ENCODE measurements at places on chromosomes 2 and 18.

- no peak for DNase-seq
Observed at GRCh38 chr2:31380243-31380642, 34.3 kb downstream of the XDH start.

DNA sequence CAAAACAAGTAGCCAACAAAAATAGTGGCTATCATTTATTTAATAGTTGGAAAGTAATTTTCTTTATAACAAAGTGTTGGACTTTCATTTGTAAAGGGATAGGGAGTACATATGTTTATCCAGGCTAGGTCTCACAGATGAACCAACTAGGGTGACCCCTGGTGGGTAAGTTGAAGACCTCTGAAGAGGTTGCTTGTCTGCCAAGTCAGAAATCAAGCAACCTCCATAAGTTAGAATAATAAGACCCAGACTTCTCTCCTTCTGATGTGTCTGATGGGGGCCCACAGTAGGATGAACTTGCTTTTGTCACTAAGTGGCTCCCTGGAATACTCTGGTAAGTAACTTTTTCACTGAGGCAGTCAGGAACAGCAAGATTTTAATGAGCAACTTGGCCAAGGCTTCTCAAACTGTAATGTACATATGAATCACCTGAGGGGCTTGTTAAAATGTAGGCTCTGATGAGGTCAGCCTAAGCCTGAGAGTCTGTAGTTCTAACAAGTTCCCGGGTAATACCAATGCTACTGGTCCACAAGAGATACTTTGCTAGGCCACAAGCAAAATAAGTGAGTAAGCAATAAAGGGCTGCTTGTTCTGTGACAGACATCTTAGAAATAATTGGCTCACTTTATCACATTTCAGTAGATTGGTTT is 319.6 kb downstream of the PIK3C3 start:
- no peak for DNase-seq

DNA sequence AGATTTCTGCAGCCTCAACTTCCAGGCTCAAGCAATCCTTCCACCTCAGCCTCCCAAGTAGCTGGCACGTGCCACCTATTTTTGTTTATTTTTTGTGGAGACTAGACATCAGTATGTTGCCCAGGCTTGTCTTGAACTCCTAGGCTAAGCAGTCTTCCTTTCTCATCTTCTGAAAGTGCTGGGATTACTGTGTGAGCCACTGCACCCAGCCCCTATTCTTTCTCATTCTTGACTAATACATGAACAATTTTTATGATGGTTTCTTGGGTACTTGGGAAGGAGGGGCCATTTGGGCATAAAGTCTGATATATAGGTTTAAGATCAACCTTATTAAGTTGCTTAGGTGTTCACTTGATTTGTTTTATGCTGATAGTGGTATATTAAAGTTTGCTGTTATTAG is 26.2 kb downstream of the EPC2 start:
- no peak for DNase-seq

- no peak for DNase-seq
Observed at GRCh38 chr2:80591233-80591632, 286.7 kb upstream of the LRRTM1 start.

- DNase-seq, result no peak
Observed at GRCh38 chr2:201797175-201797840, 9.0 kb upstream of the CDK15 start.

- DNase-seq, result no peak
Observed at GRCh38 chr2:127660291-127660578, 14.3 kb downstream of the GPR17 start.

DNA sequence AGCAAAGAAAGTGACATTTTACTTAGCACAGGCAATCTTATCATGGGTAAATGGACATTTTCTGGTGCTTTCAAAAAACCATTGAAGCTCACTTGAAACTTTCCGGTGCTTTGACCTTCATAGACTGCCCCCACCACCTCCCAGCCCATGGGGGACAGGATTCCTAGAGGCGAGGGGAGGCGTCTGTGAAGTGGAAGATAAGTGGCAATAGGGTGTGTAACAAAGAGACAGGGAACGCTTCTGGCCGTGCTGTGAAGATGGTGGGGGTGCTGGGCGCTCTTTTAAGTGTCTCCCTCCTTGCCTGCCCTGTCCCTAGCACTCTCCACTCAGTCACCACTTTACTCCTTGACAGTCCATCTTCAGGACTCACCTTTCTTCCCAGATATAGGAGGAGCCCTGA is 23.4 kb upstream of the GMPPA start:
- no peak for DNase-seq

- DNase-seq, result no peak
Observed at GRCh38 chr2:9017411-9017810, 13.9 kb upstream of the MBOAT2 start.

DNA sequence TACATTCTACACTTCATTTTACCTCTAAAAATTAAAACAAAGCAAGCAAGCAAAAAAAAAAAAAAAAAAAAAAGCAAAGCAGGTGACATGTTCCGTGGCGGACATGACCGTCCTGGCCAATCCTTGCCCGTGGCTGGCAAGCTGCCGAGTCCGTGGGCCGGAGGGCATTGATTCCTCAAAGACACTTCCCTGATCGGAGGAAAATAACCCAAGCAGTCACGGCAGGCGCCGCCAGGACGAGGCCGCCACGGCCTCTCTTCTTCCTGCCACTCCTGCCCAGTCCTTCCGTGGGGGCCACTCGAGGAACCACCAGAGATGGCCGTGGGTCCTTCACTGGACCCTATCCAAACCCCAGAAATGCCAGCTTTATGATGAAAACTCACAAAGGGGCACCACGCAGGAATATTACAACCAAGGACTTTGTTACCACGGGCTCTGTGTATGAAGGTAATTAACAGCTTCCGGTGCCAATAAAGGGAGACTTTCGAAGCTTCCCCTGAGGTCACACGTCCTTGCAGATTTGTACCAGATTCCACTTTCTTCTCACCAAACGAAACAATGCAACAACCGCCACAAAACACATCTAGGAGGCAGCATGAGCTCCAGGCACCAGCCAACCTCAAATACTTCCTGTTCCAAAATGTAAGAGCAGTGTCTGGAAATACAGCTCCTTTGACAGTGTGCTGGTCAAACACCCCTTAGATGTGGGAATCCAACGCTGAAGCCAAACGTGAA is 170.3 kb downstream of the HDAC4 start:
- DNase-seq, result no peak

DNA sequence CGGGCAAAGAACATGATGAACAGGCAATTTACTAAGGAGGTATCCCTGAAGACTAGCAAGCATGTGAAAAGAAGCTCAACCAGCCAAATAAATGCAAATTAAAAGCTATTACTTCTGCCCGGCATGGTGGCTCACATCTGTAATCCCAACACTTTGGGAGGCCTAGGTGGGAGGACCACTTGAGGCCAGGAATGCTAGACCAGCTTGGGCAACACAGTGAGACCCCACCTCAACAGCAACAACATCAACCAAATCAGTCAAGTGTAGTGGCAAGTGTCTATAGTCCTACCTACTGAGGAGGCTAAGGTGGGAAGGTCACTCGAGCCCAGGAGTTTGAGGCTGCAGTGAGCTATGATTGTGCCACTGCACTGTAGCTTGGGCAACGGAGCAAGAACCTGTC is 139.1 kb downstream of the MEP1B start:
- no peak for DNase-seq

GRCh38 chr2:77602771-77603170 is 80.6 kb upstream of the LRRTM4 start:
- no peak for DNase-seq
